ENCODE measurements at places on chromosomes 5 and 9.

DNA sequence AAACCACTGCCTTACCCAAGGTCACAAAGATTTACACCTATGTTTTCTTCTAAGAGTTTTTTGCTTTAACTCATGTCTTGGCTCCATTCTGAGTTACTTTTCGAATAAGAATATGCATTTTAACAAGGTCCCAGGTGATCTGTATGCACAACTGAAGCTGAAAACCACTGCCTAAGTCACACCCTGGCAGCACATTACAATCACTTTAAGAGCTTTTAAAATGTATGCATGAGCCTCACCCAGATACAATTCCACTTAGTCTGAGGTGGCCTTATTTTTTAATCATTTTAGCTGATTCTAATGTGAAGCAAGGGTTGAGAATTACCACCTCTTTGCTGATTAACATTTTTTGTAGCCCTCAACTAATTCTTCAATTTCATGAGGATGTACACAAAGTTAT lies 29.5 kb downstream of the IDNK start:
- no peak for DNase-seq

DNA sequence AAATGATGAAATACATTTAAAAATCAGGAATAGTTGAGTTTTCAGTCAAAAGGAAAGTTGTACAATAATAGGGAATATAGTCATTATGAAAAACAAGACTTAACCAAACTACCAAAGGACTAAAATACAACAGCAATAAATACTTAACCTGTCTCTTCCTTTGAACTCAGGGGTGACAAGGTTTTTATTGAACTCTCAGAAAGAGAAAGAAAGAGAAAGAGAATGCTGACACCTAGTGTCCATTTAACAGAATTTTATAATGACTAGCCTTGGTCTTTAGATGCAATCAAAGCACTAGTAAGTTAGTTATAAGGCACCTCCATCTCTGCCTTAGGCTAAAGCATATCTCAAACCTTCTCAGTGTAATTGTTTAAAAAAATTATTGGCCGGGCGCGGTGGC lies 47.5 kb downstream of the UIMC1 start:
- no peak for DNase-seq

DNA sequence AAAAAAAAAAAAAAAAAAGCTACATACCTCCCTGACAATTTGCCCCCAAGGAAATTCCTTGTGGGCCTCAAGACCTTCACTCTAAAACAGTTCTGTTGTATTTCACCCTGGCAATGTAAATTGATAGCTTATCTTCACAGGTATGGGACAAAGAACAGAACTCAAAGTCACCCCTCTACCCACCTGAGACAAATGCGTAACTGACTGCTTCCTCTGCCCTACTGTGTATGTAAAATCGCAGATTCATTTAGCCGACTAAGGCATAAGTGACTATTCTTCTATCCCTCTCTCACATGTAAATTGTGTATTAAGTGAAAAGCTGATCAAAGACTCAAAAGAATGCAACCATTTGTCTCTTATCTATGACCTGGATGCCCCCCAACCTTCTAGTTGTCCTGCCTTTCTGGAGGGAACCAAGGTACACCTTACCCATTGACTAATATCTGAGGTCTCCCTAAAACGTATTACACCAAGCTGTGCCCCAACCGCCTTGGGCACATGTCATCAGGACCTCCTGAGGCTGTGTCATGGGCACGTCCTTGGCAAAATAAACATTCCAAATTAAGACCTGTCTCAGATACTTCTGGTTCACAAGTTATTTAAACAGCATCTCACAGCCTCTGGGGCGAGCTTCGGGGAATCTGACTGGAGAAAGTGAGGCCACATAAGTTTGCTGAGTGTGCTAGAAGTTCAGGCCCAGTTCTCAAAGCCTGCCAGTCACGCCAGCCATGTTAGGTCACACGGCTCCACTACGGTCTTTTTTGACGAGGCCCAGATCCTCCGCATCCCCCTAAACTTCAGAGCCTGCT lies 954 bp downstream of the TBCA start:
- no peak for DNase-seq

DNA sequence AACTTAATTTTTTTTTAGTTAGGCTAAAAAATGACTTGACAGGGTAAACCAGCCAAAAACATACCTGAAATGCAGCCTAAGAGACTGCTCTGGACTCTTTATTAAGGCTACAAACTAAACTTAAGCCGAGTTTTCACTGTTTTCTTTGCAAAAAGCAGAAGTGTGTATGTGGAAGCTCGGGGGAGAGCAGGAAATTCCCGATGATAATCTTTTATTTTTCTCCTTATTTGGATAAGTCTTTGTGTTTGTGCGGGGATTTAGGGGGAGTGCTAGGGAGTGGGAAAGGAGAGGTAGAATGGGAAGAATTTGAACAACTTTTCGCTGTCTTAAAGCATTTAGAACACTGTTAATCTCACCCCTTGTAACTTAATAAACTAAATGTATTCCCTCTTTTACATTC lies 30.7 kb upstream of the GPR21 start:
- DNase-seq: no peak

GRCh38 chr9:27791311-27791710 lies 218.0 kb upstream of the C9orf72 start:
- no peak for DNase-seq

DNA sequence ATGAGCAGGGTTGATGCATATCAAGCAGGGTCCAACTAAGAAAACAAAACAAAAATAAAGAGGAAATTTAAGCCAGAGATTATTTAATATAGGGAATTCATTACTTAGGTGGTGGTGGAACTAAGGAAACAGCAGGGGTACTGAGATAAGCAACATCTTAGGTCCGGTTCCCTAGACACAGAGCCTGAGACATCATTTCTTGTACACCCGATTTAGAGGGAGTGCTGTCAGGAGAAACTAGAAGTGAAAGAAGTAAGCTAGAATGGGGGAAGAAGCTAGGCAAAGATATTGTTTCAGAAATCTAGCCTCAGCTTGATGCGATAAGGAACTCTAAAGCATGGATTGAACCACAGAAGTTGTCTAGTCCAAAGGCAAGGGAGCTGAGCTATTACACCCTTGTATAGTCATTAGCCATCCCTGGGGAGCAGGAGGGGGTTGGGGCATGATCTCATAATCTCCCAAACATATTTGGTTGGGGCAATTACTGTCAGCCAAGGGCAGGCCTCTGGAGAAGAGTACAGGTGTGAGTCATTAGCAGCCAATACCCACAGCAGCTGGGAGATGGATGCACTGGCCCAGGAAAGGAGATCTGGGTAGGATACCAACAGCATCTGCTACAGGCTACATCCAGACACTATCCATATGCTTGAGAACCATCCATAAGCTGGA lies 194.5 kb downstream of the ARL15 start:
- DNase-seq: no peak

DNA sequence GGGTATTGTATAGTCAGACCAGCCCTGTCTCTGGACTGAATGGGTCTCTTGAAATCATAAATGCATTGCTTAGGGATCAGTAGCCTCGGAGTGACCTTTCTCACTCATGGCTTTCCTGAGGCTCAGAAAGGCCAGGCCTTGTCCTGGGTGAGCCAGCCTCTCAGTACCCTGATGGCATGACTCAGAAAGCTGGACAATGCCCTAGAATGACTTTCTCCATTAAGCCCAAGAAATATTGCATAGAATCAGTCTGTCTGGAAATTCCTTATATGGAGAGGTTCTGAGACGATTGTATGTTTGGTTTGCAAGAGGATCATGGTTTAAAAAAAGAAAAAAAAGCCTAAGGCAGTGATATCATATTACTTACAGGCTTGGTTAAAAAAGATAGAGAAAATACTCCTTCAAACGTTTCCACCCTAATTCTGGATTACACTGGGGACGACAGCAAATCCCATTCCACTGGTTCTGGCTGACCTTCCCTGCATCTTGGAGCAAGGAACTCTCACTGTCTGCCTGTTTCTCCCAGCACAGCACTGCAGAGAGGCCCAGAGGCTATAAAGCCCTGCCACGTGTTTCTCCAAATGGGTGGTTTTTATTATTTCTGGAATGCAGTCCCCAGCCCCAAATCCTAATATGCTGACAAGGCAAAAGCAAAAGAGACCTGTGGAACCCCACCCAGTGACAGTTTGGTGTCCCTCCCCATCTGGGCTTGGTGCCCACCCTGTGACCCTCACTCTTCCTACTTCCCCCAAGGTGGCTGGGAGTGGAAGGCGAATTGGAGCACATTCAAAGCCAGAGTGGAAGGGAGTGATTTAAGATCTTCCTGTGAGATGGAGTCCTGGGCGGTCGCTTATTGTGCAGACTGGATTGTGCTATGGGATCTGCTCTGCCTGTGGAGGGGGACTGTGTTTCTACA lies 34.4 kb downstream of the MAP1B start:
- DNase-seq: no peak

DNA sequence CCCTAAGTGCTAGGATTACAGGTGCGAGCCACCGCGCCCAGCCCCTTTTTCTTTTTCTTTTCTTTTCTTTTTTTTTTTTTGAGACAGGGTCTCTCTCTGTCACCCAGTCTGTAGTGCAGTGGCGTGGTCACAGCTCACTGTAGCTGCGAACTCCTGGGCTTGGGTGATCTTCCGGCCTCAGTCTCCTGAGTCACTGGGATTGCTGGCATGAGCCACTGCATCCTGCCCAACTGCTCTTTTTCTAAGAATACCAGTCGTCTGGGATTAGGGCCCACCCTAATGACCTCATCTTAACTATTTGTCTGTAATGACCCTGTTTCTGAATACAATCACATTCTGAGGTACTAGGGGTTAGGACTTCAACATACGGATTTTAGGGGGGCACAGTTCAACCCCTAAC lies 34.1 kb upstream of the NANS start:
- no peak for DNase-seq

- no peak for DNase-seq
Measured at GRCh38 chr5:94057217-94057616, 315.8 kb upstream of the POU5F2 start.

- no peak for DNase-seq
Measured at GRCh38 chr9:138112791-138113600, 235.4 kb downstream of the CACNA1B start.

DNA sequence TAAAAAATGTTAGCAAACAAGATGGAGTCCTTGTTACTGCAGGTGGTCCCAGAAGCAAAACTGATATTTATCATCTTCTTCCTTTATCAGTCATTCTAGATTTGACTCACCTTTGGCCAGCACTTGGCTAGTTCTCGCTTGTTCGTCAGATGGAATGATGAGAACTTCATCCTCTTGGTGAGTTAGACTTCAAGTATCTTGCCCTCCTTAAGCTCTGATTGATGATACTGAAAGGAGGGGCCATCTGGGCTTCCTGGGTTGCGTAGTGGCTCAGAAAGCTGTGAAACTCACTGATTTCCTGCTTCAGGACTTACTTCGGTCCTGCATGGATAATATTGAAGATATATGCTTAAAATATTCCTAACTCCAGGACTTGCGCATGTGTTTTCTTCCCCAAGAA lies 1248.2 kb upstream of the CDH9 start:
- DNase-seq: no peak

DNA sequence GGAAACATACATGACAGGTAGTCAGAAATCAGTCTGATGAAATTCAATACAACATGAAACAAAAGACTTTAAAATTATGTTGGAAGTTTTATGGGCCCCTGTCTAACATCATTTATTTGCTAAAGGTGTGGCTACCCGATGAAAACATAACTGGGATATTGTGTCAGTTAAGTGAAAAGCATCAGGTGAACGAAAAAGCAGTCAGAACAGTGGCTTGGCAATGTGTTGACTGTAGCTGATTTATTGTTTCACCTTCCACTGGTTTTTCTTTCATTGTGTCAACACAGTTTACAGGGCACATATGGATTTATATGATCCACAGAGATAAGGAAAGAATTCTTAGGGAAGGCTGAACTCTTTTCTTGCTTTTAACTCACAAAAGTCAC lies 429.6 kb upstream of the ZNF608 start:
- no peak for DNase-seq

- no peak for DNase-seq
Measured at GRCh38 chr5:891837-892393, 686 bp downstream of the BRD9 start.

DNA sequence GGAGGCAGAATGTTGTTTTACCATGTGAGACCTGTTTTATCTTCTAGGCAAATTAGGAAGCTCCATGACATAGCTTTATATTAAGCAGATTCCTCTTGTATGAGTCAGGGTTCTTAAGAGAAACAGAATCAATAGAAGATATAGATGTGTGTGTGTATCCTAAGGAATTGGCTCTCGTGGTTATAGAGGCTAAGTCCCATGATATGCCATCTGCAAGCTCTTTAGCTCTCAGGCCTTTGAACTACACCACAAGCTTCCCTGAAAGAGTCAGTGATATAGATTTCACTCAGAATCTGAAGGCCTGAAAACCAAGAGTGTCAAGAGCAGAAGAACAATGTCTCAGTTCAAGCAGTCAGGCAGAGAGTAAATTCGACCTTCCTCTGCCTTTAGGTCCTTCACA lies 365.8 kb upstream of the ZNF608 start:
- DNase-seq: no peak

GRCh38 chr5:104266161-104266560 lies 703.6 kb upstream of the NUDT12 start:
- DNase-seq: no peak

- DNase-seq: no peak
Measured at GRCh38 chr5:3913279-3913678, 317.6 kb downstream of the IRX1 start.

- DNase-seq: no peak
Measured at GRCh38 chr5:116097301-116097700, 12.5 kb downstream of the COMMD10 start.

- no peak for DNase-seq
Measured at GRCh38 chr5:42665857-42666256, 90.8 kb upstream of the CCDC152 start.

DNA sequence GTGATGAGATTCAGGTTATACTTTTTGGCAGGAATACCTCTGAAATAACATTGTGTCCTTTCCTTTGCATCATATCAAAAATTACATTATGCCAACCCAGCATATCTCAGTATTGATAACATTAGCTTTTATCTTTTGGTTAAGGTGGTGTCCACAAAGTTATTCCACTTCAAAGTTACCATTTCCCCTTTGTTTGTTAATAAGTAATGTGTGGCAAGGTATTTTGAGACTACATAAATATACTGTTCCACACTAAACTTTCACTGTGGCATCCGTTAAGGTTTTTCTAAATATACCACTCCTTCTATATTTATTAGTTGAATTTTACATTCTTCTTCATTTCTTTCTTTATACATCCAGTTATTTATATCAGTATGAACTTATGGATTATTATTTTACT lies 14.1 kb upstream of the ARHGEF37 start:
- DNase-seq: no peak

DNA sequence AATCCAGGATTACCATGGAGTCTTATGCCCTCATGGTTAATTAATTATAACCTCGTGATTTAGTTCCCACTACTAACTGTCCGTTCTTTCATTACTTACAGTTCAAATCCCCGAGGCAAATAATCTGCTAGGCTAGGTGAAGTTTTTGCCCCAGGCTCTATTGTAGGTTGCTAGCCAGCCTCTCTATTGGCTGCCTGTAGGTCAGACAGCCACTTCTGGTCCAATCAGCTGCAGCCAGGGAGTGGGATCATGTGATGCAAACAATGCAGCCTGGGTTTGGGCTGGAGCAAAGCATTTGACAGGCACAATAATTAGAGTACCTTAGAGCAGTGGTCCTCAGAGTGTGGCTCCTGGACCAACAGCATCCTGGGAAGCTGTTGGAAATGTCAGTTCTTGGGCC lies 17.7 kb downstream of the TMEM252 start:
- DNase-seq: no peak

GRCh38 chr5:140295414-140295813 lies 7.5 kb downstream of the PFDN1 start:
- no peak for DNase-seq

GRCh38 chr9:93129286-93129685 lies 4.8 kb downstream of the NINJ1 start:
- DNase-seq: no peak

All from T-helper 2 cell treated with Interferon-gamma antibody and Interleukin-4, amounts not matched to agents 5 μg/mL and 100 μg/mL, for 36 hours (primary cell).